ENCODE measurements at places on chromosomes 6 and 20.

DNA sequence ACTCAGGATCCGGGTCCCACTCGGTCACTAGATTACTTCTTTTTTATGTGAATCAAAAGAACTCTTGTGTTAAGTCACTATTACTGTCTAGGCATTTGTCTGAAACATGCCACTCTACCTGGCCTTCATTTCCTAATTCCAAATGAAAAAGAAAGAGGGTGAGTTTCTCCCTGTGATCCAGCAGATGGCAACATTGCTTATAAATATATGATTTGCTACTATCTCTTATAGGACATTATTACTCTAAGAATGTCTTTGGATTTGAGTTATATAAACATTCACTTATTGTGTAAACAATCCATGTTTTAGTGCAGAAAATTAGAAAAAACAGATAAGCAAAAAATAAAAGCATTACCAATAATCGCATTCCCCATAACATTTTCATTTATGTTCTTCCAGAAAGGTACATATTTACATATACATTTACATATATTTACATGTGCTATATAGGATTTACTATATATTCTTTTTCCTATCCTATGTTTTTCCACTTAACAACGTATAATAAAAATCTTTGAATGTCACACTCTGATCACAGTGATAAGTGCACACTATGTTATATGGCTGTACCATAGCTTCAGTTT lies 66.9 kb downstream of the FAXC start:
- no peak for DNase-seq

- peak; percentile 4 for DNase-seq
Measured at GRCh38 chr6:148144917-148145521, 197.6 kb upstream of the SASH1 start.

DNA sequence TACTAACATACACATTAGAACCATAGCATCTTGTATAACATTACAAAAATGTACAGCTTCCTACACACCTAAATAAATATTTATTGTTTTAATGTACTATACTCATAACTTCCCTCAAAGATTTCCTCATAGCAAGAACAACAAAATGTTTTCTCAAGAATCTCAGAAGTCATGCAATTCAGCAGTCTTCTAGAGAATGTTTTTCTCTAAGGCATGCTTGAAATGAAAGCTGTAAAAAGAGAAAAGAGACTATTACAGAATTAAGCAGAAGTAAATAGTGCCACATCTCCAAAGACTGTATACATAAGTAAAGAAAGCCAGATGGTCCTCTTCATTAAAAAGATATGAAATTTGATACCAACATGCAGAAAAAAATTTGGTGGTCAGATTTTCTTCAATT lies 672.2 kb downstream of the EPM2A start:
- DNase-seq, result no peak

GRCh38 chr6:17392978-17393891 lies at the start of gene CAP2:
CAP2 (plus strand) TSS chr6:17393595; CDS start chr6:17421556, 27,961 bp downstream.
- no peak for DNase-seq

DNA sequence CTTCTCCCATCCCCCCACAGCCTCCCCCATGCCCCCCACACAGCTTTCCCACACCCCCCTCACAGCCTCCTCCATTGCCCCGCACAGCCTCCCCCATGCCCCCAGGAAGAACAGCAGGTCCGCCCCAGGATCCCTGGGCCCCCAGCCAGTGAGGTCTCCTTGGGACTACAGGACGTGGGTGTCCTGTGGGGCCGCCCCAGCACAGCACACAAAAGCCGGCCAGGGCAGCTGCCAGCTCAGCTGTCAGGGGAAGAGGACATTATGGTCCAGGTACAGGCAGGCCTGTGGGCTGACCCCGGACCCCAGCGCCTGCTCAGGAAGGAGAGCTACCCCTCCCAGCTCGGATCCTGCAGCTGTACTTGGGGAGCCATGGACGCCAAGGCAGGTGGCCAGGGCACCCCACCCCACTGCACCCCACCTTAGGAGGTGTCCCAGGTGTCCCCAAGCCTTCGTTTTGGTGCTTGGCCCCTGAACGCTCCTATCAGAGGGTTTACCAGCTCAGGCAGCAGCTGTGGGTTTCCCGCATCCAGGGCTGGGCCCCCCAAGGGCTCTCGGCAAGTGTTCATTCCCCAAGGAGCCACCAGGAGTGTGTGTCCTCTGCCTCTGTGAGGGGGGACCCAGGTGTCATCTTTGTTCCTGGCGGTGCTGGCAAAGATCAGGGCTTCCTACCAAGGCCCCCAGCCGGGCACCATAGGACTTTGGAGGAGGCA lies 42.3 kb upstream of the GATA5 start:
- DNase-seq, result no peak

Data from AG04449 (cell line).